CD4-positive, alpha-beta memory T cell (primary cell): ENCODE measurements at places on chromosomes 3 and 15.

DNA sequence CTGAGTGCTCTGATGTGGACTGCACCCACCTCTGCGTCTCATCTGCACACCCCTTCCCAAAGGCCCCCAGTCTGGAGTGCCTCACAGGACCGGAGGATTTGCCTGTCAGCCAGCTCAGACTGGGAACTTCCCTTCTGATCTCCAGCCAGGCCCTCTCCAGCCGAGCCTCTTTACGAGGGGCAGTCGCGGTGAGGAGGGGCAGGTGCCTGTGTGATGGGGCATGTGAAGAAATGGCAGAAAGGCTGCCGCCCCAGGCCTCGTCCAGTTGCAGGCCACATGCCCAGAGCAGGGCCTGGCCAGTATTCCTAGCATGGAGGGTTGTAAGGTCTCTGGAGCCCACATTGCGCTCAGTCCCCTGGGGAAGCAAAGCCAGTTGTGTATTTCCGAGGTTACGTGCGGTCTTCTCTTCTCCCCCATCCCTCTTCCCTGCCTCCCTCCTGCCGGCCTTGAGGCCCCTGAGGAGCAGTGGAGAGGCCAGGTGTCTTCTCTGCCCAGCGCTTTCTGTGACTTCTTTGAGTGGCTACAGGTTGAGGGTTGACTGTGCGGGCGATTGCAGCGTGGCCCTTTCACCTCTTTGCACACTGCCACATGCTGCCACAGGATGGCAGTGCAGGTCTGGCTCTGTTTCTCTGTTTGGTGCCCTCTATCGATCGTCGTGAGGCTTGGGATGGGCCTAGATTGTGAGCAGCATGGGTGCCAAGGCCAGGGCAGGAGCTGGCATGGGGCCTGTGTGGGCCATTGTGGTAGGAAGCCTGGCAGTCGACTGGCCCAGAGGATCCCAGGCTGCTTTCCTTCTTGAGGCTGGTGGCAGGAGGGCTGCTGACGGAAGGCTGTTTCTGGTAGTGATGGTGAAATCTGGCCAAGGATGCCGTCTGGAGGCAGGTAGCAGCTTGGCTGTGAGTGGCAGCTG is 5.3 kb downstream of the CLK3 start:
- DNase-seq, result peak; percentile 72

GRCh38 chr3:17125738-17126442 is 241.1 kb downstream of the PLCL2 start:
- no peak for DNase-seq

DNA sequence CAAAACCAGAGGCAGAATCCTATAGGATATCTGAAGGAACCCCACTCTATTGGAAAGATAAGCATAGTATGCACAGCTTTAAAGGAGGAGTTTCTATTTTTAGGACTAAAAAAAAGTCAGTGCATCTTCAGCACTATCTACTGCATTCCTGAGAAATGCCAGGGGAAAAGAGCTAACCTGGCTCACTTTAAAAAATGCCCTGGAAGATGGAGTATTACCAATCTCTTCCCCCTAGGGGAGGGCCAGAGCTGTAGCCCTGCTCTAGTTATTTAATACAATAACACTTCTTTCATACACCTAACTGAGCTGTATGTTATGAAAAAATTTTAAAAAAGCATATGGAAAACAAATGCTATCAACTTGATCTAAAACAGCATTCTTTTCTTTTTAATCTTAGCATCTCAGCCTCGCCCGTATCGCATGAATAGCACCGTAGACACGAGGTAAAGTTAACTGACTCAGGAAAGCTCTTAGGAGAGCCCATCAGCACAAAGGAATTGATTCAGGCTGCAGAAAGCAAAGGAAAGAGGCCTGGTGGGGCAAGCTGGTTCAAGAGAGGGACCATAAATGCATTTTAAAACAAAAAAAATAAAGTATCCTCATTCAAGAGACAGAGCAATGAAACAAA is 50.2 kb downstream of the TGM4 start:
- no peak for DNase-seq

DNA sequence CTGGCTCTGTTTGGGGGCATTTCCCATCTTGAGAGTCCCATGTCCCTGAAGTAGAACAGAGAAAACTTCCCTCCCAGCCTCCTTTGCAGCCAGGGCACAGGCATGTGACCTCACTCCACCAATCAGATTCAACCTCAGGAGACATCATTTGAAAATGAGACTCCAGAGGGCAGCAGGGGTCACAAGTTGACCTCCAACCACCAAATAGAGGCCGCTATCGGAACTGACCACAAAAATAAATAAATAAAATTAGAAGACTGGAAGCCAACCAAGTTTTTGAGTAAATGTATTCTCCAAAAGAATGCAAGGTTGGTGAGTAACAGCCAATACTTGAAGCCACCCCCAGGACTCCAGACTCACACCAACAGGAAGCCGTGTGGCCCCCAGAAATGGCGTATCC is 106.5 kb downstream of the CHSY1 start:
- no peak for DNase-seq

GRCh38 chr3:159200176-159200575 is 398.3 kb downstream of the MFSD1 start:
- DNase-seq, result no peak

GRCh38 chr3:46406443-46406787 is 451 bp downstream of the CCR5AS start:
- no peak for DNase-seq

DNA sequence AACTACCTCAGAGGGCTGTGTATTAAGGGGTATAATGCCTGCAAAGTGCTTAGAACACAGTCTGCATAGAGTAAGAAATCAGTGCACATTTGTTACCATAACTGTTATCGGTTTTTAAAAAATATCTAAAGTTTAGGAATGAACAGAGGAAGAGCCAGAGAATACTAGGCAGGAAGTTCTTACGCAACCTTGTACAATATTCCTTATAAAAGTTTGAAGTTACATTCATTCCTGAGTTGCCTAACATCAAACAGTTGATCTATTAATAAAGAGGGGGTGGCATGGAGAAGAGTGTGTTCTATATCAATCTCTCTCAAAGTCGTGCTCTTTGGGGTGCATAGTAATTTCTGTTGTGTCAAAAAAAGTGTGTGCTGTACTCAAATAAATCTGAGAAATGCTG is 22.0 kb upstream of the PHLDB2 start:
- no peak for DNase-seq

GRCh38 chr3:105466495-105467404 is 100.0 kb downstream of the ALCAM start:
- DNase-seq, result no peak

DNA sequence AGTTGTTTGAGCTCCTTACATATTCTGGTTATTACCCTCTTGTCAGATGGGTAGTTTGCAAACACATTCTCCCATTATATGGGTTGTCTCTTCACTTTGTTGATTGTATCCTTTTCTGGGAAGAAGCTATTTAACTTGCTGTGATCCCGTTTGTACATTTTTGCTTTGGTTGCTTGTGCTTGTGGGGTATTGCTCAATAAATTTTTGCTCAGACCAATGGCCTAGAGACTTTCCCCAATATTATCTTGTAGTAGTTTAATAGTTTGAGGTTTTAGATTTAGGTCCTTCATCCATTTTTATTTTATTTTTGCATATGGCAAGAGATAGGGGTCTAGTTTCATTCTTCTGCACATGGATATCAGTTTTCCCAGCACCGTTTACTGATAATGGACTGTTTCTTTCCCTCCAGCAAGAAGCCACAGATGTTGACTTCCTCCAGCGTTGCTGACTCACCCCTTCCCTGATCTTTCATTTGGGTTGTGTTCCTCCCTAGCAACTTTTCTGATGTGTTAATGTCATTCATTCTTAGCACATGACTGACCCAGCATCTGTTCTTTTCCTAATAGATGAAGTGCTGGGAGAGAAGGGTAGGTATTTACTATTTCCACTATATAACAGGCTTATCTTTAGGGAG is 166.7 kb upstream of the SGO1 start:
- DNase-seq, result no peak

DNA sequence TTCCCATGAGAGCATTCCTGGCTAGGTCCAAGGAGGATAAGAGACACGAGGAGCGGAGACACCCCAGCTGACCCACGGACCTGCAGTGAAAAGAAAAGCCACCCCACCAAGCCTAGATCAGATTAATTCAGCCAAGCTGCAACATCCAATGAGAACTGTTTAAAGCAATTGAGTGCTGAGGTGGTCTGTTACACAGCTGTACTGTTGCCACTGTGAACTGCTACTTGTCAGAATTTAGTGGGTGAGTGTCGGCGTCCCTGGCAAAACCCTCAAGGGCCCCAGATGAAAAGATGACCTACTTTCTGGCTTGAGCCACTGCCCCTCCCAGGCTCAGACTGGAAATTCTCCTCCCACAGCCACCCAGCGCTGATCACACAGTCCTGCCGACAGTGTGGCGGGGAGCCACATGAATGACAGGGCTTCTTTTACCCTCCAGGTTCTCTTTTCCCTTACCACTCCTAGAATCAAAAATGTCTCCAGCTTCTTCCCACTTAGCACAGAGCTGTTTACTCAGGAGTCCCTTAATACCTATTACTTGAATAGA is 26.4 kb upstream of the KBTBD12 start:
- no peak for DNase-seq

- DNase-seq, result no peak
These were observed 3.1 kb upstream of the CACNA1D start for GRCh38 chr3:53491276-53491675.

DNA sequence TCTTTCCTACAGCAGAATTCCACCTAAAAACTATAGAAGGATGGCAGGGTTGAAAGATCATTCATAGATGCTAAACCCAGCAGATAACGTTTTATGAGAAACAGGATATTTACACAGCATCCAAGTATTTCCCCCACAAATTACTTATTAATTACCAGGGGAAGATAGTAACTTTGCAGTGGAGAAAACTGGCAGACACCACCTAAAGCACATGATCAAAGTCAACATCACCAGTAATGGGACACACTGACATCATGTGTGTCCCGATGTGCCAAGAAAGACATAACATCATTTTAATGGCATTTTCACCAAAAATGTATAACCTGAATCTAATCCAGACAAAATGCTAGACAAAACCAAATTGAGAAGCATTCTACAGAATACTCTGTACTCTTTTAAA is 220.4 kb upstream of the THBS1 start:
- no peak for DNase-seq

DNA sequence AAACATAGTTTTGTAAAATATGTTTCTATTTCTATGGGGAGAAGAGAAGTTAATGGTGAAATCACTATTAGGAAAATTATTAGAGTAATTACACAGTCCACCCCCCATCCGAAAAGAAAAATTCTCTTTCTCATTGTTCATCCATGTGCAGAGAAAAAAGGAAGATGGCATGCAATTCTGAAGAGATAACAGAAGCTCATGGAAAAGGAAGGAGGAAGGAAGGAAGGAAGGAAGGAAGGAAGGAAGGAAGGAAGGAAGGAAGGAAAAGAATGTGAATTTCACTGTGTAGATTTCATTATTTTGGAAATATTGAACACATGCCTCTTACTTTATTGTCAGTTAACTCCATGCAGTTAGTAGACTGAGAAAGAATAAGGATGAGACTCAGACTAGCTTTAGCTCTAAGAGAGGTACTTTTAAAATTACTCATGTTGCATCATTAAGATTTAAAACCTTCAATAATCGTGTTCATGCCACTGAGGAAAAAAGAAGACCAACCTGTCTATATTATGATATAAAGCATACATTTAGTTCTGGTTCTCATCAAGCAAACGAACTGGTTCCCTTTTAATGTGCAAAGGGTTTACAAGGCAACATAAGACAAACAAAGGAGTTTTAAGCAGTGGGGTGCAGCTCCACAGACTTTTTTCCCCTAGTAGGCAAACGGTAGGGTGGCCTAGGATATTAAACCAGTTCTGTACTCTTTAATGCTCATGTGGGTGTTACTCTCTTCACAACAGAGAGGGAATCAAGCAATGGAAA is 379.6 kb downstream of the FOXP1 start:
- DNase-seq, result no peak

DNA sequence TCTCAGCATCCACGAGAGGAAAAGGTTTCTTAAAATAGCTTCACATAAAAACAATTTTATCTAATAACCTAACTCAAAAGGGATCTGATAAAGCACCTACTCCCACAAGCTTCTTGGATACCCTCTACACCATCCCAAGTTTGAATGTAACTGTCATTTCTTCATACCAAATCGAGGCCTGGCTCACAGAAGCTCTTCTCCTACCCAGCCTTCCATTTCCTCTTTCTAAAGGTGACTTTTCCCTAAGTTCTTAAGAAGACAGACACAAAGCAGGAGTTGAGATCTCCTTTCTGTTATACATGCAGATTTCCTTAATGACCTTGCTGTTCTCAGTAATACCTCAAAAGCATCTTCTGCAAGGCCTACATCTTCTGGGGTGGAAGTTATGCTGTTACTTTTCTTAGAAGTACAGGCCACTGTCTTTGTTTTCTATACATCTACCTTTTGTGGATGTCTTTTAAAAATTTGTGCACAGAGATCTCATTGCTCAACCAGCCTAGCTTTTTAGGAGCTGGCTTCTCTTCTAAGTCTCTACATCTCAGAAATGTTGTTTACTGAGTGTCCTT is 3.4 kb upstream of the LRRIQ4 start:
- DNase-seq, result no peak

DNA sequence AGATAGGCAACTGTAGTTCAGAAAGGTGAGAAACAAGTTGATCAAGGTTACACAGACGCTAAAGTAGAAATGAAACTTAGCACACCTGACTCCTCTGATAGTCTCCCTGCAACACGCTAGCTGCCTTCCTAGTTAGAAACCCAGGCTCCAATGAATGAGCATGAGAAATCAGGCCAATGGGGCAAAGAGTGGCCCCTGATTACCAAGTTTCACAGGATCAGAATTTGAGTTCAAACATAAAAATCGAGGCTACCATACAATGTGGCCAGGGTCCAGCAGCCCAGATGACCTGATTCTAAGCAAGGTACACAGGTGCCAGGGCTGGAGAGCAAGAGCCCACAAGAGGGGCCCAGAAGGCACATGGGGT is 7.7 kb downstream of the PLD1 start:
- DNase-seq, result no peak

DNA sequence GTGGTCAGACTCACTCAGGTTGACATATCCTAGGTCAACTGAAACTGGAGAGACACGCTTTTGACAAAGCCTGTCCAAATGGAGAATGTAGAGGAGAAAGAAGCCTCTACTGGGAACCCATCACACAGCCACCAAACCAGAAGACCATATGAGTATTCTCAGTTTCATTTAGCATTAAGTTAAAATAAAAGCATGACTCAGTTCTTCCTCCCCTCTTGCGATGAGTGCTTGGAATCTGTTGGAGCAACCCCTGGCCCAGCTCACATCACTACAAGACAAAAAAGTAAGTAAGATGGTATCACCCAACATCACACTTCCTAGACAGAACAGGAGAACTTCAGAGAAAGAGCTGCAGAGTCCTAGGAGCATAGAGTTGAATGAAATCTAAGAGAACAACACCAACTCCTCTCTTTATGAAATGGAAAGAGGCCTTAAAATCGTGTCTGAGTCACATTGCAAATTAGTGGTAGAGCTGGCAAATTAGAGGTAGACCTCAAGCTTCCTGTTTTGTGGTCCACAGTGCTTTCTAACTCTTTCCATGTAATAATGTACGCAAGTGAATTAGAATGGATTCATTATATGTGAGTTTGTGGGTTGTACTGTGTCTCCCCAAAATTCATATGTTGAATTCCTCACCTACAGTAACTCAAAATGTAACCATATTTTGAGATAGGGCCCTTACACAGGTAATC is 51.2 kb downstream of the FGF12 start:
- no peak for DNase-seq
